Upper lobe of left lung (tissue), 6 donors: ENCODE measurements at places on chromosomes 3 and 15.

DNA sequence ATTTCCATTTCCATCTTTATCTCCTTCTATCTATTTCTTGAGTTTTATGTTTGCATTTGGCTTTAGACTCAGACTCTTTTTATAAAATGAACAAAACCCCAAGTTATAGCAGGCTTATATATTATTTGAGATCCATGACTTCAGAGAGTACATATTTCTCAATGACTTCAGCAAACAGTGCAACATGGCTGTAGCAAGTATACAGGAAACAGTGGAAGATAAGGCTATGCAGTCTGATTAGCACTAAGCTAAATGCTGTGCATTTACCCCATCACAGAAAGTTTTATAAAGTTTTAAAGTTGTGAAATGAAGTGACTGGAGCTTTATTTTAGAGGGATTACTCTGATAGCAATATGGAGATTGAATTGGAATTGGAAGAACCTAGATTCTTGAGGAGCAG is 463.5 kb upstream of the TGFBR2 start:
- no peaks in the 10 kb centered on the region for H3K36me3 ChIP-seq
- DNase-seq, result no peak
- no peak overlapping the region for H3K4me3 ChIP-seq
- H3K4me1 ChIP-seq, result no peaks in the 10 kb centered on the region

DNA sequence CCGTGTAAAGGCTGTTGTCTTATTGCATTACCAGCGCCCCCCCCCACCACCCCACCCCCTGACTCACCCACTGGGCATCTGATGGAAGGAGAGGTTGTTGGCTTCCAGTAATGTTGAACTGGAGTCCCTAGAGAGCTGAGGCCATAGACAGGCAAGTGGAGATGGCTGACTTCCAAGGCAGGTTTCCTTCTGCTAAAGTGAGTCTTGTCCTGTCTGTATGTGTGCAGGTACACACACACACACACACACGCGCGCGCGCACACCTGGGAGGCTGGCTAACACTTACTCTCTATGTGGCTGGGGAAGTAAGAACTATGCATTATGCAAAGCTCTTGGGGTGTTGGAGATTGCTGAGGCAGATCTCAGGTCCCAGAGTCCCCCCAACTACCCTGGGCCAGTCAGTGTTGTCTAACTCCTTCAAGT is 1.6 kb upstream of the KY start:
- peak; percentile 69 for DNase-seq
- H3K4me1 ChIP-seq, result peaks cover 17% of the 10 kb centered on the region
- H3K27ac ChIP-seq, result no peak overlapping the region
- H3K36me3 ChIP-seq, result no peaks in the 10 kb centered on the region
- no peak overlapping the region for H3K4me3 ChIP-seq

DNA sequence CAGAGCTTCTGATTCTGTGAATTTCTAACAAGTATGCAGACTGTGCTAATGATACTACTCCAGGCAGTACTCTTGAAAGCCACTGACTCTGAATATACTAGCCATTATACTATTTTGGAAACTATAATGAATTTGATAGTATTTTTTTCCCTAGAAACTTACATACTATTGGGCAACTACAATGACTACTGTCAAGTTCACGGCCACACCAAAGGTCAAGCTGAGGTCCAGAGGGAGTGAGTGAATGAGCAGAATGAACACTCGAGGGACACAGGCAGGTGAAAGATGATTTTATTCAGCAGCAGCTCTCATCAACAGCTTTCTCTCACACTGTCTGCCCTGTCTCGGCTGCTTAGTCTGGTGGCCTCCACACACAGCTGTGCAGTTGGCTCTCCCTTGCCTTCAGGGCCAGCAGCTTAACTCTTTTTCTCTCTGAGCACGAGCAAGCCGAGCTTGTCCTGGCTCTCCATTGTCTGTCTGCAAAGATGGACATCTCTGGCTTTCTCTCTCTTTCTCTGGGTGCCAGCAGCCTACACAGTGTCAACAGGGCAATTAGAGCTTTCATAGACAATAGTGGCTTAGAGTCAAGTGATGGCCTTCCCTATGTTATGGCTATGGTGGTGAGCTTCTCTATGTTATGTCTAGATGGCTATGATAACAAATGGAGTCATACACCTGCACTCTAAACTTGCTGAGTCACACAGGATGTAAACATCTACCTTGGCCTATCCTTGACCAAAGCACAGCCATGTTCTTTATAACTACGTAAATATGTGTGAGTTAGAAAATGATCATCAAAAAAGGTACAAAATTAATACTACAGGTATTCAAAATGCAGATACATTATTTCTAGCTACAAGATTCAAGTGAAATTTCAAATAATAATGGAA is 362.4 kb downstream of the CGGBP1 start:
- H3K4me3 ChIP-seq, result no peak overlapping the region
- H3K36me3 ChIP-seq, result no peaks in the 10 kb centered on the region
- H3K27me3 ChIP-seq, result no peaks in the 10 kb centered on the region
- no peak overlapping the region for H3K27ac ChIP-seq
- no peak for DNase-seq

GRCh38 chr3:24639061-24639460 is 144.4 kb upstream of the THRB start:
- DNase-seq, result no peak
- no peaks in the 10 kb centered on the region for H3K4me1 ChIP-seq
- H3K4me3 ChIP-seq, result no peak overlapping the region
- H3K36me3 ChIP-seq, result no peaks in the 10 kb centered on the region
- no peaks in the 10 kb centered on the region for H3K27me3 ChIP-seq

- H3K4me3 ChIP-seq, result no peak overlapping the region
- DNase-seq, result no peak
- H3K27ac ChIP-seq, result peak overlapping the region; percentile 56
- H3K27me3 ChIP-seq, result no peaks in the 10 kb centered on the region
- H3K4me1 ChIP-seq, result peaks cover 66% of the 10 kb centered on the region
- H3K36me3 ChIP-seq, result no peaks in the 10 kb centered on the region
Measured at GRCh38 chr3:125145751-125146475, 66.6 kb downstream of the SLC12A8 start.

DNA sequence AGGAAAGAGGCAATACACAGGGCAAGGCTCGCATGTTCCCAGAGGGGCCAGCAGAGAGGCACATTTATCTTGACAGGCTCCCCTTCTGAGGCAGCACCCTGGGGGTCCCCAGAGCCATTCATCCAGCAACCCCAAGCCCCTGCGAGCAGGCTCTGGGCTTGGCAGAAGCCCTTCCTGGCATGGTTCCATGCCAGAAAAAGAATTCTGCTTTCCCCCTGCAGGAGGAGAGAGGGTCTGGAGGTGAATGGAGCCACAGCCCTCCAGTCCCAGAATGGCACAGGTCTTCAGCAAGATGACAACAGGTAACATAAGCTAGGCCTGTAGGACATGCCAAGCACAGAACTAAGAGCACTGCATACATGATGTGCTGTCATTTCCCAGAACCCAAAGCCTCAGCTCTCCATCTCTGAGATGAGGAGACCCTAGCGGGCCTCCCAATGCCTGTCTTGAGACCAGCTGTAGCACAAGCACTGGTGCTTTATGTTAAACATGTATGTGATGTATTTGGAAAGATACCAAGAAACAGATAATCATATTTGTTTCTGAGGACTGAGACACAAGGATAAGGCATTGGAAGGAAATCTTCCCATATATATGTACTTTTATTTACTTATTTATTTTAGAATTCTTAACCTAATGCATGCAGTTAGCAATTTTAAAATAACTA is 121.6 kb downstream of the ALDH1A2 start:
- no peaks in the 10 kb centered on the region for H3K27me3 ChIP-seq
- no peak overlapping the region for H3K27ac ChIP-seq
- H3K4me3 ChIP-seq, result no peak overlapping the region
- DNase-seq, result no peak
- H3K36me3 ChIP-seq, result no peaks in the 10 kb centered on the region
- no peaks in the 10 kb centered on the region for H3K4me1 ChIP-seq

DNA sequence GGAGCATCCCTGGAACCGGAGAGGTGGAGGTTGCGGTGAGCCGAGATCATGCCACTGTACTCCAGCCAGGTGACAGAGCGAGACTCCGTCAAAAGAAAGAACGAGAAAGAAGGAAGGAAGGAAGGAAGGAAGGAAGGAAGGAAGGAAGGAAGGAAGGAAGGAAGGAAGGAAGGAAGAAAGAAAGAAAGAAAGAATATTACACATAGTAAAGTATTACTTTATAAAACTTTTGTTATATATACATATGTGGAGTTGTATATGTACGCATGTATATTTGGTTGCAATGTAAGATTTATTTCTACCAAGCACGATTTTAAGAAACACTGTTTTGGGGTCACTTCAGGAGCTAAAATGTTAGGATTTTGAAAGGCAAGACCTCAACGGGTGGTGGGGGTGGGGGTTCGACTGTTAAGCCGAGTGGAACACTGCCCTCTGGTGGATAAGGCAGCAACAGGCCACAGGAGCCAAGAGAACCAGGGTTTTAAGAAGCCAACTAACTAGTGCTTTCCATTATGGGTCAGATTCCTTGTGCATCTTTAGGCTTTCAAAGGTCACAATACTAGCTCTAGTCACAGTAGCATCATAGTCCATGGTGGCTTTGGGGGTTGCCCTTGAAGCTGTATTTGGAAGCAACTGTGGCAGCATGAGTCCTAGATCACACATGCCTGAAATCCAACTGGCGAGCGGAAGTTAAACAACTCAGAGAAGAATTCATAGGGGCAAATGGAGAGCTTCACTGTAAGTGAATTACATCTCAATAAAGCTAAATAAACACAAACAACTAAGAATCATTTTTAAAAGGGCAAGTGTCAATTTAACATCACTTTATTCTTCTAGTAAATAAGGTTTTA is 22.5 kb downstream of the GLB1 start:
- H3K27me3 ChIP-seq, result no peaks in the 10 kb centered on the region
- H3K27ac ChIP-seq, result no peak overlapping the region
- H3K4me1 ChIP-seq, result peaks cover 6% of the 10 kb centered on the region
- no peak overlapping the region for H3K4me3 ChIP-seq
- peak; percentile 66 for DNase-seq

DNA sequence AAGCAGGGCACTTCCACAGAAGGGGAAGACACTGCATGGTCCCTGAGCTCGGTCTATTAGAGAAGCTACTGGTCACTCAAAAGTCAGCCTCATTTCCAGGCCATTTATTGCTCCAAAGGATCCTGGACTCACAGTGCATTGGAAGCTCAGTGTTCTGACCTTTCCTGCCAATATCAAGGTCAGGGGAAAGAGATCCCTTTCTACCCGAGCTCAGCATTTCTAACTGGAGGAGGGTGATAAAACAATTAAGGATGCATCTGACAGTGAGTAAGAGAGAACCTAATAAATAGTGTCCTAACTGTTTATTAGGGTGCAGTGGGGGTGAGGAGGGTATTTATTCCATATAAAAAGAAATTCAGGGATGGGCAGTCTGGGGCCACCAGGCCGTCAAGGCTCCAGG is 26.8 kb upstream of the INSYN1 start:
- DNase-seq, result no peak
- H3K27ac ChIP-seq, result no peak overlapping the region
- H3K4me1 ChIP-seq, result peaks cover 2% of the 10 kb centered on the region
- no peak overlapping the region for H3K4me3 ChIP-seq

- no peaks in the 10 kb centered on the region for H3K36me3 ChIP-seq
- H3K4me3 ChIP-seq, result no peak overlapping the region
- no peak overlapping the region for H3K27ac ChIP-seq
- DNase-seq, result no peak
- H3K4me1 ChIP-seq, result peaks cover 8% of the 10 kb centered on the region
Measured at GRCh38 chr15:66581972-66582537, 16.3 kb upstream of the LCTL start.

DNA sequence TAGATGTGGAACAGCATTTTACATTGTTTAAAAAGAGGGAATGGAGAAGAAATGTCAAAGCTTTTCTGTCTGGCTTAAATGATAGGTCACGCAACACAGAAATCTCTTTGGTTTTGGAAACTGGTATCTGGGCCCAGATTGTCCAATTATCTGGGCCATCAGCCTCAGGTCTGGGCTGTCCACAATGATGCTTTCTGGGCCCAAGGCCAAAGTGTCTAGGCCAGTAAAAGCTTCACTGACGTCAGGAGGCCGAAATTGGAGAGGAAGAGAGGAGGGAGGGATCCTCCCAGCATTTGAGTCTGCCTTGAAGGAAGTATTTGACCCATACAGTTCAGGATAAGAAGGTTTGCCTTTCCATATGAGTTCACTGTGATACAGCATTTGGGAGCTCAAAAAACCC is 60.7 kb upstream of the ALDH1A3 start:
- H3K27ac ChIP-seq, result no peak overlapping the region
- no peak overlapping the region for H3K4me3 ChIP-seq
- H3K4me1 ChIP-seq, result no peaks in the 10 kb centered on the region
- no peaks in the 10 kb centered on the region for H3K36me3 ChIP-seq
- H3K27me3 ChIP-seq, result no peaks in the 10 kb centered on the region

DNA sequence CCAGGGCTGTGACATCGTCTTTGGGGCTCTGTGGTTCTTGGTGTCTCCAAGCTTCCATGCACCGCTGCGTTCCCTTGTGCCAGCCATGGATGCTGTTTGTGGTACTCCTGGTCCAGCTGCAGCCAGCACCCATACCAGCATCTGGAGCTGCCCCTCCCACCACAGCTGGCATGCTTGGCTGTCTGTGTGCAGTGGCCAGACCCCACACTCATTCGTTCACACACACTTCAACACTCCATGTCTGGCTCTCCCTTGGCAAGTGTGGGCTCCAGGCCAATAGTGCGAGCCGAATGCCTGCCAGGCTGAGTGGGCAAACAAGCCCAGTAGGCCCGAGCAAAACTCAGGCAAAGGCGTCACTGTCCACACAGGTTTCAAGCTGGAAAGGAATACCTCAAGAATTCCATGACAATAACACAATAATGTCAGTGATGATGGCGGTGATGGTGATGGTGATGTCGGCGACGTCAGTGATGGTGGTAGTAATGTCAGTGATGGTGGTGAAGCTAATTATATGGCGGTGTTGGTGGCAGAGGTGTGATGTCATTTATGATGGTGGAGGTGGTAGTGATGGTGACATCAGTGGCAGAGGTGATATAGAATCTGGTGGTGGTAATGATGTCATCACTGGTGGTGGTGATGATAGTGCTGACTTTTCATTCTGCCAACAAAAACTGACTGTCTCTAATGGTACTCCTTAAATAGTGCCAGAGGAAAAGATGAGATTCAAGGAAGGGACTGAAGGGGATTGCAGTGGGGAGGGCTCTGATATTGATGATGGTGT is 19.3 kb downstream of the TBC1D21 start:
- H3K36me3 ChIP-seq, result no peaks in the 10 kb centered on the region
- H3K4me1 ChIP-seq, result no peaks in the 10 kb centered on the region
- no peak overlapping the region for H3K27ac ChIP-seq
- DNase-seq, result no peak
- H3K4me3 ChIP-seq, result no peak overlapping the region

DNA sequence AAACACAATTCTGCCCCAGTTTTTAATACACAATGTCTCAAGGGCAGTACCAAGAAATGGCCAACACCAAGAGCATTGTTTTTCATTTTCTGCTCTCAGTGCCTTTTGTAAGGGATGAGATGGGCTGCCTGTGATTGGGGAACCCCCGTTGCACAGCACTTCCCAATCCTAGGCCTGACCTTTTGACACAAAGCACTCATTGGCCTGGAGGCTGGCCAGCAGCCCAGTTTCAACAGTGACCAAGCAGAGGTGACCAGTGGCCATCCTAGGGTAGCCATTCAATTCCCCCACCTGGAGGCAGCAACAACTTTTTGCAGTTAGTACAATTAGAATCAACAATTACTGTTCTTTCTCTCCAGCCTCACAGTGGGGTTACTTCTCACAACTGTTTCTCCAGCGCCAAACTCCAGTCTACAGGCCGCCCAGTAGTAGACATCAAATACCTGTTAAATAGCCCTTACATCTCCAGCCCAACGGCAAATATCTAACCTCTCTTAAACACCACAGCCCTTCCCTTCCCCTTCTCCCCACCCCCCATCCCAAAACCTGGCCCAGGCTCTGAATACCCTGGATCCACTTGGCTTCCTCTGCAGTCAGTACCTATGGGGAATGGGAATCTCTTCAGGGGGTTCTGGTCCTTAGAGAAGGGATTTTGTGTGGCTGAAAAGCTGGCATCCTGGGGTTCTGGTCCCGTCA is 8.9 kb upstream of the LRRC2 start:
- no peak for DNase-seq
- no peaks in the 10 kb centered on the region for H3K27me3 ChIP-seq
- H3K36me3 ChIP-seq, result no peaks in the 10 kb centered on the region
- H3K27ac ChIP-seq, result no peak overlapping the region
- H3K4me1 ChIP-seq, result peaks cover 14% of the 10 kb centered on the region
